Kidney epithelial cell (primary cell): ENCODE measurements at places on chromosomes 4 and X.

- DNase-seq = no peak
Observed at GRCh38 chrX:138127314-138127713, 561.4 kb downstream of the ZIC3 start.

DNA sequence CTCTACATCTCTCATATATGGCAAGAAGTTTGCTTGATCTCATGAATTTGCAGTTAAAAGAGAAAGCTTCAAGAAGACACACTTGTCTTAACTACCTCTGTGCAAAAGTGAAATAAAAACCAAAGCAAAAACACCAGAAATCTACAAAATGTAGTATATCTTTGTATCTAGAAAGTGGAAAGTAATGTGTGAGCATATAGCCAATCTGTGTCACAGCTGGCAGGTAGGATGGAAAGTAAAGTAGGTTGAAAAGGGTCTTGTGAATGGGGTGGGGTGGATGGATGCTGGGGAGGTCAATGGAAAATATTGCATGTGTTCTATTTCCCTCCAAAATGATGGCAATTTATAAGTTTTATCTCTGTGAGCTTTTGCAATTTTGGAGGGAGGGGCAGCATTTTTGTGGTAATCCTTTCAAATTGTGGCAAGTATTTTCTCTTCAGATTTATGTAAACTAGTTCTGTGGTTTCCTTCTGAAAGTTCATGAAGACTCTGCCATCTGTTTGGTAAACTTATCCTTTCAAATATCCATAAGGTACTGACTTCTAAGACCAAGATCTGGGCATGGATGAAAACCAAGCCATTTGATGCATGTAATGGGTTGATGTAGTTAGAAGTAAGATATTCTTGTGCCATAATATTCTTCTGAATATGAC is 215.9 kb upstream of the GIMD1 start:
- no peak for DNase-seq

GRCh38 chr4:167221084-167221483 is 13.2 kb downstream of the SPOCK3 start:
- no peak for DNase-seq

GRCh38 chr4:184011826-184012380 is 106.8 kb downstream of the STOX2 start:
- DNase-seq = no peak

DNA sequence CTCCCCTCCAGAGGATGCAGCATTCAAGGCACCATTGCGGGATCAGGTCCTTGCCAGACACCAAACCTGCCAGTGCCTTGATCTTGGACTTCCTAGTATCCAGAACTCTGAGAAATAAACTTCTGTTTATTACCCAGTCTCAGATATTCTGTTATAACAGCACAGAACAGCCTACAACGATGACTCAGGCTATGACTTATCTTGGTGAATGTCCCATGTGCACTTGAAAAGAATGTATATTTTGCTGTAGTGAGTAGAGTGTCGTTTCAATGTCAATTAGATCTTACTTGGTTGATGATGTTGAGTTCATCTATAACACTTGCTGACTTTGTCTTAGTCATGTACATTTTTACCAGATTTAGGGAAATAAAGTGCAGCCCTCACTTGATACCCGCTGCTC is 34.5 kb upstream of the PGRMC1 start:
- DNase-seq = no peak

GRCh38 chrX:71992711-71993110 is 82.1 kb downstream of the NHSL2 start:
- no peak for DNase-seq

GRCh38 chr4:36551697-36552214 is 270.3 kb downstream of the DTHD1 start:
- no peak for DNase-seq

DNA sequence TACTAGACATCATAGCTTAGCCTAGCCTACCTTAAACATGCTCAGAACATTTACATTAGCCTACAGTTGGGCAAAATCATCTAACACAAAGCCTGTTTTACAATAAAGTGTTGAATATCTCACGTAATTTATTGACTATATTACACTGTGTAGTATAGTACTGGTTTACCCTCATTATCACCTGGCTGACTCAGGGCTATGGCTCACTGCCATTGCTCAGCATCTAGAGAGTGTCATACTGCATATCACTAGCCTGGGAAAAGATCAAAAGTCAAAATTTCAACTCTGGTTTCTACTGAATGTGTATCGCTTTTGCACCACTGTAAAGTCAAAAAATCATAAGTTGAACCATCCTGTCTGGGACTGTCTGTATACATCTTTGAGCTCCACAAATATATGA is 78.6 kb downstream of the CEP44 start:
- DNase-seq = no peak

DNA sequence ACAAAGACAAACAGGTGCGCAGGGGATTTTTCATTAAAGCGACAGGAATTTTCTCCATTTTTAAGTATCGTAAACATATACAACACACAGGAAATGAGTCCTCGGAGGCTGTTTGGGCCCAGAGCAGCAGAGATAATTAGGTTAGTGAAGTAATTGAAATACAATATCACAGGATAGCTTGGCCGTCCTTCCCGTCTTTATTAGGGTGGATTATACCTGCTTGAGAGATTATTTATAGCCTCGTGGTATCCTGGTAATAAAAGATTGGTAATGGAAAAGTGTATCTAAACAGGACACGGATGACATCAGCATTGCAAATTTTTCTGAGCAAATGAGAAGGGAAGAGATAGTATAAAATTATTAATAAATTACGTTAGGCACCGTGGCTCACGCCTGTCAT is 68.2 kb downstream of the CRLF2 start:
- no peak for DNase-seq

- DNase-seq = no peak
Observed at GRCh38 chr4:1503583-1504471, 97.6 kb upstream of the NKX1-1 start.

DNA sequence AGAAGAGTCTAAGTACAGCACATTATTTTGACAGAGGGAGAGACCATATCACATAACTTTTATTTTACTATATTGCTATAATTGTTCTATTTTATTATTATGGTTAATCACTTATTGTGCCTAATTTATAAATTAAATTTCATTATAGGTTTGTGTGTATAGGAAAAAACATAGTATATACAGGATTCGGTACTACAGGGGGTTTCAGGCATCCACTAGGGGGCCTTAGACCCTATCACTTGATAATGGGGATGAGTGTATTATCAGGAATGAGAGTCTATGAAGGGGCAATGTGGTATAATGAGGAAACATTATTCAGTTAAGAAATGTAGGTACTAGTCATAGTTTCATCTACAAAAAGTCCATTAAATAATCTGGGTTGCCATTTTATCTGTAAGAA is 833.1 kb downstream of the C4orf33 start:
- no peak for DNase-seq

DNA sequence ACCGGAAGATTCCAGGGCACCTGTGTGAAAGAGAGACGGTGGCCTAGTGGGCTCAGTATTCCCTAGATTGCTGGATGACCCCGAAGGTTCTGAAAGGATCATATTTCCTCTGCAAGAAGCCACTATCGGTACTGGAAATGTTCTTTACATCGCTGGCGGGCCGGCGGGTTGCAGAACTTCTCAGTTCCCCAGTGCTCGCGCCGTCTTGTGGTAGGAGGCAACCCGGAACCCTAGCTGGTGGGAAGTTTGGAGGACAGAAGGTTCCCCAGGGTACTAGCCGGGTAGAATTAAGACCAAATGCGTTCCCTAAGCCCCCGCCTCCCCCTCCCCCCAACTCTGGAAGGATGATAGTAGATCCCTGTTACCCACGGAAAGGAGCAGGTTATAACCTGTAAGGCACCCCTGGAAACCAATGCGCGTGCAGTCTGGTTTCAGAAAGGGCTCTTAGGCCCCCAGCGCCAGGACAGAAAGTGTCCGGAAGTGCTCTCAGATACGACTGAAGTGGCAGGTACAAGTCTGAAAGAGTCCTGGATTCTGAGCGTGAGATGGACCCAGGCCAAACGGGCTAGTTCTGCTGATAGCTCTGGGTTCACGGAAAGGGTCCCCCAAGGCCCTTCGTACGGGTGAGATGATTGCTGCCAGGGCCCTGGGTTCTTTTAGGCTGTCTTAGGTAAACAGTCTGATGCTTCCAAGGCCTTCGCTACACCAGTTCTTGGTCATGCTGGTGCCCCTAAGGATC is 61.7 kb upstream of the DCAF8L1 start:
- DNase-seq = no peak

- no peak for DNase-seq
Observed at GRCh38 chr4:105714071-105714521, 5.5 kb downstream of the GSTCD start.

- no peak for DNase-seq
Observed at GRCh38 chrX:32545101-32545500, 666.2 kb downstream of the DMD start.

GRCh38 chr4:2412885-2413716 is 5.3 kb downstream of the ZFYVE28 start:
- peak; percentile 87 for DNase-seq

GRCh38 chr4:62881210-62881609 is 1528.0 kb downstream of the TECRL start:
- DNase-seq = no peak

- DNase-seq = no peak
Observed at GRCh38 chr4:3607690-3608552, 75.7 kb upstream of the LRPAP1 start.

DNA sequence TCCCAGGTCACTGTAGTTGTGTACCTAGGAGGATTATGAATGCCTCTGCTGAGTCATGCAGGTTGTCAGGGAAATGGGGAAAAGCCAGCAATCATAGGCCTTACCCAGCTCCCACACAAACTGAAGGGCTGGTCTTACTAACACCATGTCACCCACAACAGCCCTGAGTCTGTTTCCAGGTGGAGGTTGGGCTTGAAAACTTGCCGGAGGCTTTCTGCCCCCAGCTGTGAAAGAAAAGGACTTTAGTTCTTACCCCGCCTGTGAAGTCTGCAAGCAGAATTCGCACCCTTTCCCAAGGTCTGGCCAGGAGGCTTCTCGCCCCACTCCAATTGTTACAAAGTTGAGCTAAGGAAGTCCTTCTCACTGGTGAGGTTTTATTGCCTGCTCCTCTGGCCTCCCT is 143.9 kb downstream of the RPS6KA6 start:
- no peak for DNase-seq

- DNase-seq = no peak
Observed at GRCh38 chr4:89704651-89705395, 132.1 kb downstream of the SNCA start.

DNA sequence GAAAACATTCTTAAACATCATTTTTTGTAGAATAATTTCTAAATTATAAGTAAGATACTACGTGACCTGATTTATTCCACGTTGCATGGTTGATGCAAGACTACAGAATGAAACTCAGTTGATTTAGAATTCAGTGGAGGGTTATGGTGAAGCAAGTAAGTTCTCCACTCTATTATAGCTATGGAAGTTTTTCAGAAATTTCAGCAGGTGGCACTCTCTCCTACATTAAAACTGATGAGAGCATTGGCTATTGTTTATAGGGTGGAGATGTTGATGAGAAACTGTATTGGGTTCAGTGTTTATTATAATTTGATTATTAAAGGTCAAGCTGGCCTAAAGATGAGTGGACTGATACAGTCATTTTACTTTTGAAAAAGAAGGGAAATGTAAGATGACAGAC is 88.0 kb downstream of the FNIP2 start:
- DNase-seq = peak; percentile 4

- DNase-seq = no peak
Observed at GRCh38 chr4:588351-588849, 12.3 kb upstream of the TMEM271 start.

DNA sequence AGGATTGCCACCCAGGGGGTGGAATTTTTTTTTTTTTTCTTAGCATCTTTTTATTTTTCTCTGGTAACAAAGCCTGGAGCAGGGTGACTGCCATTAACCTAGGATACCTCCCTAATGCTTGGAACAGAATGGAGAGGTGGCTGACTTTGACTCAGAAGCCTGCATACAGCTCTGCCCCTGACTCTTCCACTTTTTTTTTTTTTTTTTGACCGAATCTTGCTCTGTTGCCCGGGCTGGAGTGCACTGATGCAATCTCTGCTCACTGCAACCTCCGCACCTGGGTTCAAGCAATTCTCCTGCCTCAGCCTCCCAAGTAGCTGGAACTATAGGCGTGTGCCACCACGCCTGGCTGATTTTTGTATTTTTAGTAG is 341 bp upstream of the SLC2A9 start:
- no peak for DNase-seq

- no peak for DNase-seq
Observed at GRCh38 chr4:2487632-2488031, 18.7 kb downstream of the RNF4 start.

- no peak for DNase-seq
Observed at GRCh38 chr4:1539859-1540600, 133.8 kb upstream of the NKX1-1 start.

DNA sequence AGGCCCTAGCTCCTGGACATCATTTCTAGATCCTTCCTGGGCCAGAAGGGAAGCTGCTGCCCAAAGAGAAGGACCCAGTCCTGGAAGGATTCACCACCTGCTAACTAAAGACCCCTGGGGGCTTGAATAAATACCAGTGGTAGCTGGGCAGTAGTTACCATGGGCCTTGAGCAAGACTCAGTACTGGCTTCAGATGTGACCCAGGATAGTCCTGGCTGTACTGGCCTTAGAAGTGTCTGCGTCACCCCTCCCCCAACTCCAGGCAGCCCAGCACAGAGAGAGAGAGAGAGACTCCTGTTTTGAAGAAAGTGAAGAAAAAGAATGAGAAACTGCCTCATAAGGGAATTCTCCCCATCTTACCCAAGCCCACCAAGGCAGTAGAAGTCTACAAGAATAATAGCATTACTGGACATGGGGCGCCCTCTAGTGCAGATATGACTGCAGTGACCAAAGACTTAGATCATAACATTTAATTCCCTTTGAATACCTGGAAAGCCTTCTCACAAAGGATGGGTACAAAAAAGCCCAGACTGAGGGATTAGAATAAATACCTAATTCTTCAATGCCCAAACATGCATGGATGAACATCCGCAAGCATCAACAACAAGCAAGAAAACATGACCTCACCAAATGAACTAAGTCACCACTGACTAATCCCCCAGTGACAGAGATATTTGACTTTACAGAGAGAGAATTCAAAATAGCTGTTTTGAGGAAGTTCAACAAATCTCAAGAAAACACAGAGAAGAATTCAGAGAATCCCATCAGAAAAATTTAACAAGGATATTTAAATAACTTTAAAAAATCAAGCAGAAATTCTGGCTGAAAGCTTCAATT is 171.8 kb downstream of the HNRNPD start:
- DNase-seq = no peak

GRCh38 chr4:150229520-150229919 is 151.3 kb downstream of the DCLK2 start:
- no peak for DNase-seq

DNA sequence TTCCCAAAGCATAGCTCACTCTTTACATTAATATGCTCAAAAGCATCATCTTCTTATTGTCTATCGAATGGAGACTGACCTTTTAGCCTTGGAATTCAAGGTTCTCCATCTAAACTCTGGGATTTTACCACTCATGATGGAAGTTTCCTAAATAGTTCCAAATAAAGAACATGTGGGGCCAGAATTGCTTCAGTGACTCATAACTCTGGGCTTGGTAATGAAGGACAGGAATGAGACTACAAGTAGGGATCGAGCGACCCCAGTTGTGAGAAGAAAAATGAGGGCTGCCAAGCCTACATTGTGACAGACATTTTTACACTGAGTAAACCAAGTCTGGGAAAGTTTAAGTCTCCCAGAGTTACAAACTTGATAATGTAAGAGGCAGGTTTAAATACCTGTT is 269.9 kb downstream of the CBLL2 start:
- DNase-seq = no peak
